SJSA1 (cell line): ENCODE measurements at places on chromosomes 1 and 21.

- no peaks in the 10 kb centered on the region for H3K27me3 ChIP-seq
- peaks cover 92% of the 10 kb centered on the region for H3K36me3 ChIP-seq
These were observed 7.3 kb downstream of the SON start for GRCh38 chr21:33549848-33550771.

- peaks cover 55% of the 10 kb centered on the region for H3K36me3 ChIP-seq
- no peak for DNase-seq
- H3K4me1 ChIP-seq, result no peaks in the 10 kb centered on the region
These were observed 53.0 kb upstream of the CPLANE2 start for GRCh38 chr1:16289959-16290358.

DNA sequence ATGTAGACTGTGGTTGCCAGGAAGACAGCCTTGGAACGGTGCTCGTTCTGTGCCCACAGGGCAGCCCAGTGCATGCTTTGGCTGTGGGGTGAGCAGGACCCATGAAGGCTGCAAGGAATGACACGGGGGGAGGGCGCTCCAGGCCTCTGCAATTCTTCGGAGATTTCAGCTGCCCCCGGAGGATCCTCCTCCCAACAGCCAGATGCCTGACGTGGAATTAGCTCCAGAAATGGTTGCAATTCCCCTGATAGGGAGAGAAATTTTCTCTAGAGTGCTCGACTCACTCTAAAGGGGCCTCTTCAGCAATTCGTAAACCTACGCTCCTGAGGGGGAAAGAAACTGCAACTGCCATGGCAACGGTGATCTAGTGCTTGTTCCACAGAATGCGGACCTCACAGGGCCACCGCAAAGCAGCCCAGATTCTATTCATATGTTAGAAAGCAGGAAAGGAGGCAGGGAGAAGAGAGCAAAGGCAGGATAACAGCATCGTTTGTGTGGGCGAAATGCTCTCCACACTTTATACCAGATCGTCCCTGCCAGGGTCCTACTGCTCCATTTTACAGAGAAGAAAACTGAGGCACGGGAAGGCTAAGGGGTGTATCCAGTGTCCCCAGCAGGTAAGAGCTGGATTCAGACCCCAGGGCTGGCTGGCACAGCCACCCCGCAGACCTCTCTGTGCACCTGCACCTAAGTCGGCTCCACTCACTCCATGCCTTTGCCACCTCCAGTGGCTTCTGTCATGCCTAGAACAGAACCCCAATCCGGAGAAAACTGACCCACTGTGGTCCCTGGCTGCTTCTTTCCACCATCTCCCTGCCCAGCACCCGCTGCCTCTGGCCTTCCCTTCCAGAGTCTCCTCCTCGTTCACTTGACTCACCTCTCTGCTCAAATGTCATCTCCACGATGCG, 11.9 kb upstream of the PDE9A start:
- no peak for DNase-seq
- peaks cover 4% of the 10 kb centered on the region for H3K27me3 ChIP-seq
- no peak overlapping the region for H3K4me3 ChIP-seq
- H3K36me3 ChIP-seq, result no peaks in the 10 kb centered on the region

DNA sequence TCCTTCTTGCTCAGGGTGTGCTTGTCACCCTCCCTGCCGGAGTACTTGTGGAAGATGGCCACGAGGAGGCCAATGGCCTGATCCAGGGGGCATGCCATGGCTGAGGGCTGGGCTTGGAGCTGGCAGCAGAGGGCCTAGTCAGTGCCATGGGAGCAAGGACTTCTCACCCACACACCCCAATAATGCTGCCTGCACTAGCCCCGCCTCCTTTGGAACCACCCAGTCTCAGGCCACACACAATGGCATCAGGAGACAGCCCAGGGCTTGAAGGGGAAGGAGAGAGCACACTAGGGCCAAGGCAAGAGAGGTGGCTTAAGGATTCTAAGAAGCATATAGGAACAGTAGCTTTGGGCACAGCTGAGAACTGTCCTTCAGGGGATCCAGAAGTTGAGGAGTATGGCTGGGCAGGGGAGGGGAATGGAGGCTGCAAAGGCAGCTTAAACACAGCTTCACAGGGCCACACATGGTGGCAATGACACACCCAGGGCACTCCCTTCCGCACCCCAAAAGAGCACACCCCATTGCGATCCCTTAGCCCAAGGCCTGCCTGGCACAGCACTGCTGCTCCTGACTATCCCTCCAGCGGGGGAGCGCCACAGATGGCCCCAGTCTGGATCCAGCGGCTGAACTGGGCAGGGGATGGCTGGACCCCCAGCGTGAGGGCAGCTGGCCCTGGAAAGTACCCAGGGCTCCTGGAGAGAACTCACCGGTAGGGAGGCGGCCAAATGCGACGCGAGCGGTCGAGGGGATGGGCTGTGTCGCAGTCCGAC, at the start of gene S100A6:
TSS of gene S100A6 (minus strand) at position 750 of the 770 bp plus-strand sequence. CDS start at position 98, 652 bp downstream.
- H3K36me3 ChIP-seq, result peaks cover 29% of the 10 kb centered on the region
- peak; percentile 65 for DNase-seq
- peaks cover 42% of the 10 kb centered on the region for H3K4me1 ChIP-seq
- peak within 1 kb of the TSS; percentile 73 for H3K4me3 ChIP-seq

- no peak for DNase-seq
- H3K4me3 ChIP-seq, result no peak overlapping the region
- no peaks in the 10 kb centered on the region for H3K4me1 ChIP-seq
- peaks cover 23% of the 10 kb centered on the region for H3K36me3 ChIP-seq
- no peak overlapping the region for H3K27ac ChIP-seq
These were observed 31.6 kb upstream of the KIF1B start for GRCh38 chr1:10178597-10179405.

GRCh38 chr1:37442139-37442538, 32.2 kb upstream of the ZC3H12A start:
- H3K27ac ChIP-seq, result no peak overlapping the region
- DNase-seq, result no peak
- no peaks in the 10 kb centered on the region for H3K4me1 ChIP-seq
- peaks cover 6% of the 10 kb centered on the region; the same call in 1 of the 2 replicates for H3K27me3 ChIP-seq

- no peaks in the 10 kb centered on the region for H3K4me1 ChIP-seq
- DNase-seq, result no peak
- no peaks in the 10 kb centered on the region for H3K36me3 ChIP-seq
- H3K27ac ChIP-seq, result no peak overlapping the region
These were observed 83.6 kb upstream of the FOXD3 start for GRCh38 chr1:63238721-63239120.

DNA sequence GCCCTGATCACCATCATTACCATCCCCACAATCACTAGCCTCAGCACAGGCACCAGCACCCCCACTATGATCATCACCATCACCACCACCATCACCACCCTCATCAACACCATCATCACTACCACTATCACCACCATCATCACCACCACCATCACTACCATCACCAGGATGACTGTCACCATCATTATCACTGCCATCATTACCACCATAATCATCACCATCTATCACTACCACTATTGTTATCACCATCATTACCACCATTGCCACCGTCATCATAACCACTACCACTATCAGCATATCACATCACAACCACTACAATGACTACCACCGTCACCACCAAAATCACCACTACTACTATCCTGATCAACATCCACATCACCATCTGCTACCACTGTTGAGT, 57.3 kb upstream of the CASZ1 start:
- H3K4me3 ChIP-seq, result no peak overlapping the region
- DNase-seq, result no peak
- H3K27ac ChIP-seq, result no peak overlapping the region
- H3K4me1 ChIP-seq, result no peaks in the 10 kb centered on the region

DNA sequence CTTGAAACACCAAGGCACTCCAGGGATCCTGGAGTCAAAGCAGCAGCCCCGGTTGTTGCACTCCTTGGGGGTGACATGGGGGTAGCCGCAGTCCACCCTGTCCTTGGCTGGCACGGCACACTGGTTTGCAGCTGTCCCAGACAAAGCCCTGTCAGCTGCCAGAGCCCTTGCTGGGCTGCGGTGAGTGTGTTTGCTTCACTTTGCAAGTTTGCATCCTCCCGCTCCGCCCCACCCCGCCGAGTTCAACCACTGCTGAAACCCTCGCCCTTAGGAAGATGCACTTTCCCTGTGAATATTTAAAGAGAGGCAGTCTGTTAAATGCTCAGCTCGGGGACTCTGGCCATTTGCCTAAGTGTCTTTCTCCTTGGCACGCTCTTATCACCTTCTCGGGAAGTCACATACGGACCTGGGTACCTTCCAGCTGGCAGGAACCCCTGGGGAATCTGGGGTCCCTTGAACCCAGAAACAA, 1.7 kb downstream of the TFF3 start:
- DNase-seq, result peak; percentile 40
- H3K27me3 ChIP-seq, result no peaks in the 10 kb centered on the region
- peaks cover 14% of the 10 kb centered on the region for H3K4me1 ChIP-seq
- no peak overlapping the region for H3K27ac ChIP-seq
- no peaks in the 10 kb centered on the region for H3K36me3 ChIP-seq

- no peaks in the 10 kb centered on the region for H3K27me3 ChIP-seq
- no peaks in the 10 kb centered on the region for H3K4me1 ChIP-seq
- H3K36me3 ChIP-seq, result peaks cover 65% of the 10 kb centered on the region
- no peak for DNase-seq
- H3K4me3 ChIP-seq, result no peak overlapping the region
These were observed 50.5 kb upstream of the IKBKE start for GRCh38 chr1:206419783-206420182.

DNA sequence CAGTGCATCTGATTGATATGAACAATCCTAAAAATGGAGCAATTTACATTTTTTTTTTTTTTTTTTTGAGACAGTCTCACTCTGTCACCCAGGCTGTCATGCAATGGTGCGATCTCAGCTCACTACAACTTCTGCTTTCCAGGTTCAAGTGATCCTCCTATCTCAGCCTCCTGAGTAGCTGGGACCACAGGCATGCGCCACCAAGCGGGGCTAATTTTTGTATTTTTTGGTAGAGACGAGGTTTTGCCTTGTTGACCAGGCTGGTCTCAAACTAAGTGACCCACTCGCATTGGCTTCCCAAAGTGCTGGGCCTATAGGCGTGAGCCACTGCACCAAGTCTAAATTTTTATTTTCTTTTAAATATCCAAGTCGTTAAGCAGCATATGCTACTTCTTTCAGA, 109.0 kb downstream of the FAF1 start:
- H3K36me3 ChIP-seq, result no peaks in the 10 kb centered on the region
- DNase-seq, result no peak
- no peak overlapping the region for H3K4me3 ChIP-seq
- no peaks in the 10 kb centered on the region for H3K4me1 ChIP-seq
- H3K27me3 ChIP-seq, result no peaks in the 10 kb centered on the region

DNA sequence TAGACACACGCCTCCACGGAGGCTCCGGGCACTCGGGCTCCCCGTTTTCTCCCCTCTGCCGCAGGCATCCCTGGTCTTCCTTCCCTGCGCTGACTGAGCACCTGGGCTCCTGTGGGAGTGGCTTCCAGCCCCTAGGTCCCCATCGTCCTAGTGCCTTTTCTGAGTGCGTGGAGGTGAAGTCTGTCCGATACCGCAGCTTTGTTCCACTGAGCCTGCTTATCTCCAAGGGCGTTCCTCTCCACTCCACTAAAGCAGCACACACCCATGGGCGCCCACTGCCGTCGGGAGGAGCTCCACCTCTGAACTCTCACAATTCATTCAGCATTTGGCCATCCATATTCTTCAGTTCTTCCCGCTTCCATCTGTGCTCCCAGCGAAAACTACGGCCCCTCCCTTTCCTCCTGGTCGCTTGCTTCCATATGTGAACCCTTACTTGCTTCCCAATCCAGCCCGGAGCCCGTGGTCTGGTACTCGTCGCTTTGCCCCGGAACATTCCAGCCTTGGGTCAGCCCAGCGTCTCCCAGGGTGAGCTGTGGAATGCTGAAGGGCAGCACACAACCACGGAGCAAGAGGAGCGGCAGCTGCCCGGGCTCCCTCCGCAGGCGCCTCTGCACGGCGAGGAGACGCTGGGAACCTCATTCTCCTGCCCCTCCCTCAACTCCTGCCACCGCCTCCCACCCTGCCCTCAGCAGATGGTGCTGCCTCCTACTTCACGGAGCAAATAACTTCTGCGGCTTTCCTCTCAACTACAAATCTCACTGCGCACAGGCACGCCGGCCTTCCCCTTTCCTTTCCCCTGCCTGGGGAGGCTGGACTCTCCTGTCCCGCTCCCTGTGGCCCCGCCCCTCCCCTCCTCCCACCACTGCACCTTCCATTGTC, 27.5 kb downstream of the ATP8B2 start:
- H3K36me3 ChIP-seq, result peaks cover 13% of the 10 kb centered on the region
- DNase-seq, result peak; percentile 58
- H3K4me3 ChIP-seq, result peak overlapping the region; percentile 22

DNA sequence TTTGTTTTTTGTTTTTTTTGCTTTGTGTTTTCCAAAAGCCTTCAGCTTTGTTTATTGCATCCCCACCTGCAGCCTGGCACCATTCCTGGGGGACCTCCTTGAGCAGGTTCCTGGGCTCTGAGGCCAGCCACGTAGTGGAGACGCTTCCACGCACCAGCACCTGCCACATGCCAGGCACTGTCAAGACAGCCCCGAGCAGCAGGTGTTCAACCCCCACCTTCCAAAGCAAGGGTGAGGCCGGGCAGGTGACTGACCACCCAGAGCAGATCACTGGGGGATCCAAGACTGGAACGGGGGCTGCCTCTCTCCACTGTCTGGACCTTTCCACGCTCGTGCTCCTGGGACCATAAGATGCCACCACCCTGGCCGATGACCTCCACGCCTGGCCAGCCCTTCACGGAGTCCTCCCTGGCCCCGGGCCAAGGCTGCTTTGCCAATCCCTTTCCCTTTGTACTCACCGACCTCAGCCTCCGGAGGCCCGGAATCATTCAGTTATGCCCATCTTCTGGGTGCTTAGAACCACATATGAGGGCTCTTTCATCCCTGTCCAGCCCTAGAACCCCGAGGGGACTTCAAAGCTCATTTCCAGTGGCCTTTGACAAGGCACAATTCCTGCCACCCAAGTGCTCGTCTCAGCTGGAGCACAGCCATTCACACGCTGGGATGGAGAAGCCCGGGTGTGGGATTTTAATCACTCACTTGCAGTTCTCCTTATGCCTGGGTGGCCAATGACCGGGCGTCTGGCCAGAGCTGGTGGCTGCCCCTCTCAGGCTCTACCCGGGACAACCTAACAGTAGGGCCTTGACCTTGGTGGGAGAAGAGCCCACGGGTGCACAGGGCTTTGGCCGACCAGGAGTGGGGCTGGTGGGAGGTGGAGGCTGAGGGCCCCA, 330.8 kb downstream of the NPHP4 start:
- no peak for DNase-seq
- H3K4me1 ChIP-seq, result no peaks in the 10 kb centered on the region
- H3K27ac ChIP-seq, result no peak overlapping the region
- H3K27me3 ChIP-seq, result no peaks in the 10 kb centered on the region

DNA sequence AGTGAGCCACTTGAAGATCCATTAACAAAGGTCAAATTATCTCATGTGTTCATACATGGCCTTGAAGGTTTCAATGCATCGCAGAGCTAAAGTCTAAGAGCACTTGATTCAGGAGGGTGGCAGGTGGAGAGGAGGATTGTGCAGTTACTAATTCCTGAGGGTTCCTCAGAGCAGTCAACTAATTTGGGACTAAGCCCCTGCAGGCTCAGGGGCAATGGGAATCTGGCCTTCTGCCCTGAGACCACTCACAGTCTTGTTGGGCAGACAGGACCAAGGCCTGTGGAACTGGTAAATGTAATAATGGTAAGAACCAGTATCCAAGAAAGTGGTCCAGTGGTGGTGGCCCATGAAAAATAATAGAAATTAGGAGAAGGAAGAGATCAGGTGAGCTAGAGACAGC, 127.4 kb upstream of the HMGB4 start:
- H3K27ac ChIP-seq, result no peak overlapping the region
- H3K4me3 ChIP-seq, result no peak overlapping the region
- no peak for DNase-seq
